ENCODE measurements at places on chromosomes 5 and 9. TPM values are rescaled to one million over a fixed set of nuclear protein-coding genes. Genes with fewer than 3 reads are reported as not detected.

Gene LNPEP
- total RNA-seq: 5.5 TPM

Gene RELL2
- total RNA-seq: 5.0 TPM

Gene LHX3
- total RNA-seq: 0.10 TPM

Gene MRPL36
- total RNA-seq: 89.4 TPM

Gene SLC22A4
- 6.4 TPM for total RNA-seq

Gene NRG2
- 1.8 TPM for total RNA-seq

Gene PCDHA5
- 0.70 TPM for total RNA-seq
